ENCODE measurements at places on chromosomes 7 and 10.

DNA sequence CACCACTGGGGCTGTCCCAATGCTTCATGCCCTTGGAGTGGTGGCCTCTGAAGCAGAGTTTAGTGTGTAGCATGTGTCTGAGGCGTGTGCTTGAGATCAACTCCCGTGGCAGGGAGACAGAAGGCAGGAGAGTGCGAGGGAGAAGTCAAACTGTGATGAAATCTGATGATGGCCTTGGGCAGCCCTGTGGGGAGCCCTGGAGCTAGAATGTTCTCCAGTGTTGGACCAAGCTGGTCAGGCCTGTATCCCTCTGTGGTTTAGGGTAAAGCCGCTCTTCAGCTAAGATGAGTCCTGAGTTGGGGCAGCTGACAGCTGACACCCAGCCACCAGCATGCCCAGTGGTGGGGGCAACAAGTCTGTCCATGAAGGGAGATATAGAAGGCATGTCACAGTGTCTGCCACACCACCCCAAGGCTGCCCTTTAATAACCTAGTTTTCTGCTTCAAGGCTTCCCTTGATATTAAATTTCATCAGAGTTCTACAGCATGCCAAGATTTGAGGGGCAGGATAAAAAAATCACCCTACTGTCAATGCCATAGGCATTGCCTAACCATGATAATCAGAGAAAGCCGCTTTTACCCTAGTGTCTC is 170.5 kb upstream of the SVIL start:
- DNase-seq = no peak

DNA sequence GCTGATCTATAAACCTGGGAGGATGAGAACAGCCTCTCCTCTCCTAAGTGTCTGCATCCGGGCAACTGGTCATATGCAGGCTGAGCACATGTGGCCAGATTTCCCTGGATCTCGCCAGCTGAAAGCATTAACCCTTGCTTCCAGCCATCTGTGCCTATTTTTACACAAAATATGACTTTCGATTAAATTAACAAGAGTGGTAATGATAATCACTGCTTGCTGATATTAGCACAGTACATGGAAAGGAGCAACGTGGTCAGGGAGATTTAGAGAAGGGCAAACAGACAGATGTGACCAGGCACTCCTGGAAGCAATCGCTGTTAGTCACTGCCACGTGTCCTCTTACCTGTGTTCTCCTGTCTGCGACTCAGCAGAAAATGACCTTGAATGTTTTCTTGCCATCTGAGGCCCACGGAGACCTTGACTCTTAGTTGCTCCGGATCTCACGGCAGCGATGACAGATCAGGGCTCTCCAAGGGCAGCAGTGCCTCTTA is 59.5 kb upstream of the NPTX2 start:
- no peak for DNase-seq

GRCh38 chr7:28280516-28280915 is 99.9 kb upstream of the JAZF1 start:
- DNase-seq = no peak

DNA sequence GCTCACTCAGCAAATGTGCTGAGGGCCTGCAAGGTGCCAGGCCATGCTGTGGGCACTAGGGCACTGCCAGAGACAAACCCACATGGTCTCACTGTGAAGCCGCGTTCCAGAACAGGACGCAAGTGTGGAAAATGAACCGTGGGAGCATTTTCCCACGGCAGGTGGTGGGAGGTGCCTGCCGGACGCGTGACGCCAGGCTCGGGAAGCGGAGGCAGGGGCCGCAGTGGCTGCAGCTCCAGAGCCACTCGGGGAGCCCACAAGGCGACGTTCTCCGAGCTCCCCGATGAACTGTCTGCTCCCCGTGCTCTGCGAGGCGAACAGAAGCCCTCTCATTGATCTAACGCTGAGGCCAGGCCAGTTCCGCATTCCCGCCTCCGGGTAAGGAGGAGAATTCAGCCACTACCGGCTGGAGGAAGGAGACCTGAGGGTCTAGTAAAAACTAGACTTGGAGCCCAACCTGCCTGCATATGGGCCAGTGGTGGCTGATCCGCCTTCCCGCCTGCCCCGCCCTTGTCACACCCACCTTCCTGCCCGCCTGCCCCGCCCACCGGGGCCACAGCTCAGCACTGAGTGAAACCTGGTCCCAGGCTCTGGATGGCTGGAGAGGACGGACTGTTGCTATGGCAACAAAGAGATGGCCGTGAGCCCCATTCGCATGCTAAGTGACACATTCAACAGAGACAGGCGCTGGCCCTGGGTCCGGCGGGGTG is 13.1 kb downstream of the ADGRA1 start:
- no peak for DNase-seq

DNA sequence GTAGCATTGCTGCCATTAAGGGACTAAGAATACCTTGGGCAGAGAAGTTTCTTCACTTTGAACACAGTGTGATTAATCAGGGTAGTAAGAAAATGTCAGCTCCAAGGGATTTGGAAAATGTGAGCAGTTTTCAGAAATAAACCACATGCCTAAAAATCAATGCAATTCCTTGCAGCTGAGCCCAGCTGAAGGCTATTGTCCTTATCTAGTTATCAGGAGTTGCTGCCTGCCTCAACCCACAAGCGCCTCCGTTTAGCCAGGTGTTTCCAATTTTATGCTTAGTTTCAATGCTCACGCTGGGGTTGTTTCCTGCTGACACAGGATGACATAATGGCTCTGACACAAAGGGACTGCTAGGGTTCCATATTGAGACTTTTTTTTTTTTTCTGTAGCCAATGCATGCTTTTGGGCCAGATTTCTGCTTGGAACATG is 132.3 kb upstream of the ANK3 start:
- peak; percentile 81 for DNase-seq

DNA sequence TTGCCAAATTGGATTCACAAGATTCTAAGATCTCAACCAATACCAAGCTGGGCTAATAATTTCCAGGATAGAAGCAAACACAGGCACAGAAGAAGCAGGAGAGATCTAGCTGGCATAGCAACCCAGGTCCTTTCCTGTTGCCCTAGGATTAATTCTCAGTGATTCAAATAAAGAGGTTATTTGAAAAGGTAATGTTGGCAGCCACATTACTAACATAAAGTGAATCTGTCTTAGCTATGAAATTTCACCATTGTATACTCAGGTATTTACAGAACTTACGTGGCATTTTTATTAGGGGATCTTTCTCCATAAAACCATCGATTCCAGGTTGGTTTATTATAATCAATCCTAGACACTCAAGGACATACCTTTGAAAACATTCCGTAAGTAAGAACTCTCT is 379.3 kb upstream of the POM121L12 start:
- DNase-seq = no peak

DNA sequence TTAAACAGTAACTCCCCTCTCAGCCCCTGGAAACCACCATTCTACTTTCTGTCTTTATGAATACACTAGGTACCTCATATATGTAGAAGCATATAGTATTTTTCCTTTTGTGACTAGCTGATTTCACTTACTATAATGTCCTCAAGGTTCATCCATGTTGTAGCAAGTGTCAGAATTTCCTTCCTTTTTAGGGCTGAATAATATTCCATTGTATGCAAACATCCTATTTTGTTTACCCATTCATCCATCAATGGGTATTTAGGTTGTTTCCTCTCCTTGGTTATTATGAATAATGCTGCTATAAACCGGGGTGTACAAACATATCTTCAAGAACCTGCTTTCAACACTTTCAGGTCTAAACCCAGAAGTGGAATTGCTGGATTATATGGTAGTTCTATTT is 125.3 kb downstream of the SGMS1 start:
- DNase-seq = no peak

- DNase-seq = no peak
Measured at GRCh38 chr7:30901856-30902255, 9.8 kb upstream of the AQP1 start.

GRCh38 chr10:118873738-118874105 is 119.0 kb upstream of the CACUL1 start:
- no peak for DNase-seq

DNA sequence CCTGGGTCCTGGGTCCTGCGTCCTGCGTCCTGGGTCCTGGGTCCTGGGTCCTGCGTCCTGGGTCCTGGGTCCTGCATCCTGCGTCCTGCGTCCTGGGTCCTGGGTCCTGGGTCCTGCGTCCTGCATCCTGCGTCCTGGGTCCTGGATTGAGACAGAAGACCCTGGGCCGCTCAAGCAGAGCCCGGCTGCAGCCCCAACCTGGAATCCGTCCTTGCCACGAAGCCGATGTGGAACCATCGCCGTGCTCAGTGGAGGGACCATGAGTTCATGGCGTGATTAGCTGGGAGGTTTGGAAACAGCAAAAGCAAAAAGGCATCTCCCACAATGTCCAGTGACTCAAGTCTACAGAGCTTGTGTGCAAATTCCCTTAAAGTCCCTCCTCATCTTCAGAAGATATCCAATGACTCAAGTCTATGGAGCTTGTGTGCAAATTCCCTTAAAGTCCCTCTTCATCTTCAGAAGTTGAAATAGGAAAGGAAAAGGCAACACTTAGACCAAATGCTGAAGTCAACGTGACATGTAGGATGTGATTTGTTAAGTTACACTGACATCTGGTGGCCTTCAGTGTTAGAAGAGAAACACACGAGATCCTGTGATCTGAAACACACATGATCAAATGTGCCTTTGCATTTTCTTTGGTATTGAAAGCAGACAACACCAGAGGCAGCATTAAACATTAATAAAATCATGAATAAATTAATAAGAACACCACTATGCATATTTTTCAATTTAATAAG is 179.9 kb downstream of the PTPRN2 start:
- DNase-seq = no peak

GRCh38 chr10:113882240-113882639 is 27.8 kb downstream of the NHLRC2 start:
- DNase-seq = no peak

GRCh38 chr10:71633920-71634319 is 85.7 kb downstream of the C10orf105 start:
- no peak for DNase-seq

DNA sequence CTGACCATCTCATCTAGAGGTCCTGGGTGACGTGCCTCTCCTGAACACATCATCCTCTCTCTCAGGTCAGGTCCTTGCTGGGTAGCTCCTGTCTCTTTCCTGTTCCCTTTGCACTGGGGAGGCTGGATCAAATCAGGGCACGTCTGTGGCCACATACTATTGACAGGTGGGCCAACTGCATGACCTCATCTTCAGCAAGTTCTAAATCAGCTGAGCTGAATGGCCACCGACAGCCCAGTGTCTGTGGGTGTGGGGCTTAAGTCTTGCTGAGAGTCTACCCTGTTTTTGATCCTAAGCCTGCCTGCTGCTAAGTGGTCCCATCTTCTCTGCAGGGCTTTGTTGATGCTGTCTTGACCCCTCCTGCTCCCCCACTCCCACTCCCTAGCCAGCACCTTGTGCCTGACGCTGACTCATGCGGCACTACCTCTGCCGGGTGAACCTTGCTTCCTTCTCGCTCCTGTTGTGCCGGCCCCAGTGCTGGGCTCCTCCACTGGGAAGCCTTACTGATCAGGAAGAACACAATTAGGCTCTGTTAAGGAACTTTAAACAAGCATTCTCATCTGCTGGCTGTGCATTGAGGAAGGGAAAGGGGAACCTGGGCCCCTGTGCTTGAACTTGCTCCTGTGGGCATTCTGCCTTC is 440.4 kb downstream of the PLXNA4 start:
- DNase-seq = no peak

GRCh38 chr7:10536561-10536960 is 437.1 kb upstream of the PHF14 start:
- no peak for DNase-seq

- no peak for DNase-seq
Measured at GRCh38 chr10:116833986-116834985, 15.0 kb upstream of the ENO4 start.

DNA sequence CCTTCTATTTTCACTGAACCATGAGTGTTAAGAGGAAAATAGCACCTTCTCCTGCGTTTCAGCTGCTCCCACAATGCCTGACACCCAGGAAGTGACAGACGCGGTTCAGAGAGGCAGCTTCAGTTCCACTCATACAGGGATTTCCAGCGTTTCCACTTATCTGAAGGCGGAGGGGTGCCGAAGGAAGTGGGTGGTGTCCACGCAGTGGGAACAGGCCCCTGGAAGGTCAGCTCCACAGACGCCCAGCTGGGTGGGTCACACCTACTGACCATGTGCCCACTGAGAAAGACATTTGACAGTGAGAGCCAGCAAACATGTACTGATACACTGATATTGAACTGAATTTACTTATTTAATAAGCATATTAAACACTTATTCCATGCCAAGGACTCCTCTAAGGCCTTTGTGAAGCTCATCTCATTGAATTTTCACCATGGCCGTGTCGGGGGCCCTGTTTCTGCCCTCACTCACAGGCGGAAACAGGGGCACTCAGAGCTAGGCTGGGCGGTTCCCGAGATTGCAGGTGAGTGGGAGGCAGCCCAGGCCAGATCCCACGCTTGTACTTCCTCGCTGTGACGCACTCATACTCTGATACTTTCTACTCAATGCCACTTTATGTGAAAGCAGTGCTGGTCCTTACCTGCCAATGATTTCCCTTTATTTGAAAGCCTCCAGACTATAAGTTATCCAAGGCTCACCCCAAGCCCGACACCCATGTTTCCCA is 96.8 kb downstream of the TCERG1L start:
- DNase-seq = no peak

GRCh38 chr7:20172736-20173334 is 44.3 kb downstream of the MACC1 start:
- DNase-seq = no peak

GRCh38 chr7:74174606-74175082 is 488 bp downstream of the EIF4H start:
- no peak for DNase-seq

DNA sequence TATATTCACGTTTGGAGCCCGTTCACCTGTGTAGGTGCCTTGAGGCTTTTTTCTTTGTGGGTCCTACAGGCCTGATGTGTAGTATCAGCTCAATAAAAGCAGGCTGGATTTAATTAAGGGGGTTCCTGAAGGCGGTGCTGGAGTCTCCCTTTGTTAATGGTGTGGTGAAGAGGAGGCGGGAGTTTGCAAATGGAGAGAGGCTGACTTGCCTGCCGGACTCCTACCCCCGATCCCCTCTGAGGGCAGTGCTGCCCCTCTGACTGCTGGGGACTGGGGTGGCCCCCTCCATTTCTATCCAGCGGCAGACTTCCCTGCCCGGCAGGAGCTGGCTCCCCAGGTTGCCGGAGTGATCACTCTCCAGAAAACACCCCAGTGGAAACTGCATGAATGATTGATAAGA is 45.1 kb downstream of the ZMIZ1 start:
- DNase-seq = no peak

- no peak for DNase-seq
Measured at GRCh38 chr7:87445897-87446296, 29.6 kb downstream of the ABCB4 start.

DNA sequence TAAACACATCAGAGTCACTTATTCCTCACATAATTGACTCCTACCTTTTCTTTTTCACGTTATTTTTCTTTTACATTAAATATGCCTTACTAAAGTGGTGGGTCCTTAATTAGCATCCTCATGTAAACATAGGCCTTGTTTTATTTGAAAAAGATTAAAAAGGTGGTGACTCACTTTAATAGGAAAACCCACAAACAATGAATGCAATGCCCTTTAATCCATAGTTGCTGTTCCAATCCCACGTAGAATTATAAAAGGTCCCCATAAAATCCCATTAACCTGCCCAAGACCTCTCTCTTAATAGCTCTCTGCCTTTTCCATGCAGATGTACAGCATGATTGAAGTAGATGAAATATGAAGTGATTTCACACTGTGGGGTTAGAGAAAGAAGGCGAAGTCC is 32.2 kb downstream of the SLC16A12 start:
- DNase-seq = no peak

Measured in fibroblast of skin of left biceps (primary cell).